ENCODE measurements at places on chromosomes 3 and 15. TPM values are rescaled to one million over a fixed set of nuclear protein-coding genes. Genes with fewer than 3 reads are reported as not detected.

The TXNRD3 gene
- total RNA-seq = 5.0 TPM

The FAM162A gene
- total RNA-seq = 202 TPM

The MKRN3 gene
- 1.6 TPM for total RNA-seq

The TRIP4 gene
- 15.9 TPM for total RNA-seq

The ZNF609 gene
- total RNA-seq = 37.2 TPM

The MCTP2 gene
- total RNA-seq = 18.3 TPM

The NR2C2 gene
- 47.4 TPM for total RNA-seq

- DNase-seq = no peak
- H3K27ac ChIP-seq = no peak overlapping the region
- no peaks in the 10 kb centered on the region for H3K36me3 ChIP-seq
Measured at GRCh38 chr3:139647866-139648435, 29.8 kb downstream of the NMNAT3 start.

GRCh38 chr3:64242435-64242834, 17.2 kb upstream of the PRICKLE2 start:
- no peak for DNase-seq
- peaks cover 7% of the 10 kb centered on the region for H3K27me3 ChIP-seq
- H3K4me3 ChIP-seq = no peak overlapping the region
- no peak overlapping the region for H3K27ac ChIP-seq
- no peaks in the 10 kb centered on the region for H3K4me1 ChIP-seq

DNA sequence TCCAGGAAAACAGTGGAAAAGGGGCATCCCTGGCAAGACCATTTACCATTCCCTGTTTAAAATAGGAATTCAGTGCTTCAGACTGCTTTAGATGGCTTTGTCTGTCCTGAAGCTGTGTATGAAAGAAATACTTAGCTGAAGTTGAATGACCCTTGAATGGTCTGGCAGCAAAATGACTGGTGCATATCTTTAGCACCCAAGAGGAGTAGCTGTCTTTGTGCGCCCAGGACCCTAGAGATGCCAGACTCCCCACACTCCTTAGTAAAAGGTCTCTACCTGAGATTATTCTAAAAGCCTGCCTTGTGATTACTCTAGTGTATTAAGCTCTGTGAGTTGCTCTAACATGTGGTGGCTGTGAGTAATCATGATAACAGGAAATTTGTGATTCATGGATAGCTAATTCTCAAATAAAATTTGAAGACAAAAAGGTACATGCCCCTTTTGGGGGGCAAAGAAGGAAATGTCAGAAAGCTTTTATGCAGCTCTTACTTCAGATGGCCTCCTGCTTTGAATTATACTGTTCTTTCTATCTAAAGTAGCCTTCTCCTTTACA, 3.2 kb downstream of the MAPKBP1 start:
- peaks cover 72% of the 10 kb centered on the region for H3K4me1 ChIP-seq
- H3K36me3 ChIP-seq = peaks cover 1% of the 10 kb centered on the region
- no peaks in the 10 kb centered on the region for H3K27me3 ChIP-seq
- no peak overlapping the region for H3K4me3 ChIP-seq

GRCh38 chr3:31405515-31405914, 127.2 kb upstream of the STT3B start:
- DNase-seq = no peak
- peaks cover 10% of the 10 kb centered on the region for H3K4me1 ChIP-seq
- H3K4me3 ChIP-seq = no peak overlapping the region
- no peak overlapping the region for H3K27ac ChIP-seq
- H3K27me3 ChIP-seq = no peaks in the 10 kb centered on the region

- no peak overlapping the region for H3K4me3 ChIP-seq
- H3K27me3 ChIP-seq = no peaks in the 10 kb centered on the region
- H3K27ac ChIP-seq = no peak overlapping the region
- DNase-seq = no peak
- peaks cover 5% of the 10 kb centered on the region for H3K4me1 ChIP-seq
- peaks cover 11% of the 10 kb centered on the region for H3K36me3 ChIP-seq
Measured at GRCh38 chr3:102038477-102039142, 189.3 kb downstream of the NFKBIZ start.

- no peak for DNase-seq
- H3K27me3 ChIP-seq = peaks cover 7% of the 10 kb centered on the region
- H3K36me3 ChIP-seq = no peaks in the 10 kb centered on the region
Measured at GRCh38 chr3:72331076-72331475, 517.2 kb downstream of the SHQ1 start.

GRCh38 chr3:52696830-52697631, 8.6 kb downstream of the GLT8D1 start:
- H3K4me1 ChIP-seq = peaks cover 37% of the 10 kb centered on the region
- H3K4me3 ChIP-seq = no peak overlapping the region
- peaks cover 45% of the 10 kb centered on the region for H3K36me3 ChIP-seq
- no peaks in the 10 kb centered on the region for H3K27me3 ChIP-seq

DNA sequence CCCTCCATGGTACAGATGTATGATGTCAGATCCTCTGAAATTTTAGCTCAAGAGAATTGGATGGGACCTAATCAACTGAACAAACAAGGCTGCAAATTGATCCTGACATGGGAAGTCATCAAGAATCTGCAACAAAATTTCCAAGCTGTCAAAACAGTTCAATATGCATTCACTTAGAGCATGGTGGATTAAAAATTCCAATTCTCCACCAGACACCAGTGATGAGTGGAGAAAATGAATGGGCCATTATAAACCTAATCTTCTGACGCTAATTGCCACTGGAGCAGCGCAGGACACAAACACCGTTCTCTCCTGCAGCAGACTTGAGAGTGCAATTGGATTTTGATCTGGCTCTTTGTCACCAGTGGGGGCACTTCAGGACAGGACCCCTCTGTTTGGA, 94.2 kb downstream of the MINAR1 start:
- H3K27me3 ChIP-seq = peaks cover 6% of the 10 kb centered on the region
- H3K36me3 ChIP-seq = no peaks in the 10 kb centered on the region
- H3K27ac ChIP-seq = no peak overlapping the region
- H3K4me3 ChIP-seq = no peak overlapping the region
- DNase-seq = no peak
- no peaks in the 10 kb centered on the region for H3K4me1 ChIP-seq

- DNase-seq = peak; percentile 49
- H3K27ac ChIP-seq = no peak overlapping the region
- H3K27me3 ChIP-seq = peaks cover 9% of the 10 kb centered on the region
- H3K4me3 ChIP-seq = no peak overlapping the region
Measured at GRCh38 chr3:138371070-138371965, 22.9 kb downstream of the MRAS start.

DNA sequence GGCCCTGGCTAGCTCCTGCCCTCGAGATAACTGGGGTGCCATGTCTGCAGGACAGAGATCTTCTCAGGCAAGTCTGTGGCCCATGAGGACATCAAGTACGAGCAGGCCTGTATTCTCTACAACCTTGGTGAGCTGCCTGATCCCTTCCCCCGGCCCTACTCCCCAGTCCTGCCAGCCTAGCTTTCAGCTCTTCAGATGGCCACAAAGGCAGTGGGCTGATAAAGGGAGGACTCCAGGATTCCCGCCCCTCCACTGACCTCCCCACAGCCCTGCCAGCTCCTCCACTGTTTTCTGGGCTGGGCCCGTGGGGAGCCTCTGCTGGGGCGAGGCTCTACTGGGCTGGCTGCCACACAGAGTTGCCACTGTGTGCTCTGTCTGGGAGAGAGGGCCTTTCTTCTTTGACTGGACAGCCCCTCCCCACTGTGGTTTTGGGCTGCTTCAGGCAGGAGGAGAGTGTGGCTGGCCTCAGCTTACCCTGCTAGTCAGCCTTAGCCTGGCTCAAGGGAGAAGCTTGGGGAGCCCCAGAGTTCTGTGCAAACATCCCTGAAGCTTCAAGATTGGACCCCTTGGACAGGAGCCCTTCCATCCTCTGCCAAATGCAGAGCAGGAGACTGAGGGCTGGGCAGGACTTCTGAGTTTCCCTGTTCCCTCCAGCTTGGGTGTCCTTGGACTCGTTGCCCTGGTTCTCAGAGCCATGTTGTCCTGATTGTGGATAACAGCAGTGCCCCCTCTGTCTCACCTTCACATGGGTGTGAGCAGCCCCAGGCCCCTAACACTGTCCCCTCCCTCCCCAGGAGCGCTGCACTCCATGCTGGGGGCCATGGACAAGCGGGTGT, 24.4 kb downstream of the PTPN23 start:
- H3K36me3 ChIP-seq = peaks cover 4% of the 10 kb centered on the region
- H3K27me3 ChIP-seq = no peaks in the 10 kb centered on the region
- H3K27ac ChIP-seq = no peak overlapping the region
- no peak overlapping the region for H3K4me3 ChIP-seq
- DNase-seq = no peak

DNA sequence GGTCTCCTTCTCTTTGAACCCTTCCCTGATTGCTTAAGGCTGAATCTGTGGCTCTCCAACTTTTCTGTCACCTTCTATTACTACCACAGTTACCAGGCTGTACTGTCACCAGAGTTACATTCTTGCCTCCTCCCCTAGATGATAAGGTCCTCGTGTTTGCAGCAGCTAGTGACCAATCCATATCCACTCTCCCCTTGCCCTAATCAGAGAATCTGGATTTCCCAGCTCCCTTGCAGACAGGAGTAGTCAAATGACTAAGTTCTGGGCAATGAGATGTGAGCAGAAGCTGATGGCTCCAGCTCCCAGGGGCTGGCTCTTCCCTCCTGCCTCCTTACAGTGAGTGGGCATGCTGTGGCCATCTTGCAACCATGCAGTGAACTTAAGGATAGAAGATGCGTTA, 95.4 kb upstream of the VGLL4 start:
- H3K36me3 ChIP-seq = no peaks in the 10 kb centered on the region
- DNase-seq = no peak

DNA sequence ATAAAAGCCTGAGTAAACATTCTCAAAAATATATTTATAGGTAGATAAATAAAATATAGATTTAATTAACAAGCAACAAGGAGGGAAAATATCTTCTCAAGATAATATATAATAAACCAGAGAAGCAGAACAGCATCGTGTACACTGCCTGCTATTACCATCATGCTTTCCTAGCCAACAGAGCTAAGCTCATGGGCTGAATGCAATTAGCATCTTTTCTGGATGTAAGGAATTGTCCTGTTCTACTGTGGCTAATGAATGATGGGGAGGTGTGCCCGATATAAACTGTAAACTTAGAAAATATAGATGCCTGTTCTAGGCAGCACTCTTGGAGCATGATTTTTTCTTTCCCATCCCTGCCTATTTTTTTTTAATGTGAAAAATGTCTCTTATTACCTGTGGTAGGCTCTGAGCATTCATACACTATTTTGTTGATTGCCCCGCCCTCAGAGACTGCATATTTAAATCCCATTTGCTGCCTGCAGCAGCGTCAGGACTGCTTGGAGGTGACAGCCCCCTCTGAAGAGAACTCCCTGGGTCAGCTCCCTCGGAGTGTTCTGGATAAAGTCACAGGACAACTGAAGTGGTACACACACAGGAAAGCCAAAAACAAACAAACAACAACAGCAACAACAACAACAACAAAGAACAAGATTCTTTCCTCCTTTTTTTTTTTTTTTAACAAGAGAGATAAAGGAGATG, 312.3 kb downstream of the SATB1 start:
- DNase-seq = no peak
- H3K27me3 ChIP-seq = no peaks in the 10 kb centered on the region
- no peak overlapping the region for H3K27ac ChIP-seq
- H3K36me3 ChIP-seq = no peaks in the 10 kb centered on the region
- no peak overlapping the region for H3K4me3 ChIP-seq

GRCh38 chr3:42369304-42369703, 41.1 kb downstream of the LYZL4 start:
- H3K36me3 ChIP-seq = no peaks in the 10 kb centered on the region
- H3K4me3 ChIP-seq = no peak overlapping the region
- no peaks in the 10 kb centered on the region for H3K4me1 ChIP-seq
- DNase-seq = peak; percentile 11

DNA sequence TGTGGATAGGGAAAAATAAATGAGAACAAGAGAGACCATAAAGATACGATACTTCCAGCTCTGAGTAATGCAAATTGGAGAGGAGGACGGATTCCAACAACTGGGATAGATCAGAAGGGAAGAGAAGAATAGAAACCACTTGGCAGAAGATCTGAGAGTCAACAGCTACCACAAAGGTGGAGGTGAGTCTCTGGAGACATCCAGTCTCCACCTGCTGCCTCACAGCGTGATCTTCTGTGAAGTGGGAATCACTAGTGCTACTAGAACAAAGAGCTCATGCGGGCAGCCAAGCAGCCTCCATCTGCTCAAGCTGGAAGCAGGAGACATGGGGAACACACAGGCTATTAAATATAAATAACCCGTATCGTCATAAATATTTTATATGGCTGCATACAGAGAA, 558.5 kb upstream of the CFAP20DC start:
- no peaks in the 10 kb centered on the region for H3K27me3 ChIP-seq
- no peak overlapping the region for H3K4me3 ChIP-seq
- H3K4me1 ChIP-seq = no peaks in the 10 kb centered on the region
- H3K27ac ChIP-seq = no peak overlapping the region
- DNase-seq = no peak

DNA sequence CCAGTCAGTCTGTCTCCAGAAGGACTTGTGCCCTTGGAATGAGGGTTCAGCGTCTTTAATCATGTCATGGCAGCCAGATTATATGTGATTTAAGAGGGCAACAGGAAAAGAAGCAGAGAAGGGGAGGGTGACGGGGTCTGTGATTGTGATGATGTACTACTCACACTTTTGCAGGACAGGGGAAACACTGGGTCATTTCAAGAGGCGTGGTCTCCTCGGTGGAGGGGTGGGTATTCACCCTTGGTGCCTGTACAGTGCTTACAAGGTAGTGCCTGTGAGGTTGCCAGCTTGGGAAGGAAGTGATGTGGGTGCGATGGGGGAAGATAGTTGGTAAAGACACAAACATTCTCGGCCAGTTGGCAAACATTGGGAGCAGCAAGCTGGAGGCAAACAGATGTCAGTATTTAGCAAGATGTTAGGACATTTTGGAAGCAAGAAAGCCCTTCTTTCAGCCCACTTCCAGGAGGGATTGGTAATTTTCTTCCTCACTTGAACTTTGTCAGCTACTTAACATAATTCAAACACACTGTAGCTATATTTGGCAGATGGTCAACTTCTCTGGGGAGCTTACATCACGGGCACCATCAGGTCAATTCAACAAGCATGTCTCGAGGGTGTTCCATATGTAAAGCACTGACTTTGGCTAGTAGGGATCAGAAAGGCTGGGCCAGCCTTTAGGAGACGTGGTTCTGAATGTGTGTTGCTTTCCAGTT, 71.4 kb upstream of the ROPN1 start:
- H3K36me3 ChIP-seq = no peaks in the 10 kb centered on the region
- no peak overlapping the region for H3K4me3 ChIP-seq
- no peaks in the 10 kb centered on the region for H3K4me1 ChIP-seq
- no peak for DNase-seq
- peaks cover 4% of the 10 kb centered on the region for H3K27me3 ChIP-seq

DNA sequence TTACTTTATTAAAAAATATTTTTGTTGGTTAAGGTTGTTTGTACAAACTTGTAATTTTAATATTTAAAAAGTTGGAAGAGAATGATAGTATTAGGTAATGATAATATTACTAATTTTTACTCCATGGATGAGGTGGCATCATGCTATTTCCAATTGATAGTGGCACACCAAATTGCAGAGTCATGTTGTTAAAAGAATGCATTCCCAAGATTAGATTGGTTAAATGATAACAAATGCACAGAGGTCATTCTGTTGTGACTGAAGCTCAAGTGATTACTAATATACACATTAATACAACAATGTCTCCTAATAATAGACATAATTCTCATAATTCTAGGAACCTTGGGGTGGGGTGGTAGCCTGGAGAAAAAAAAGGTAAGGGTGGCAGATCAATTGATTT, 73.2 kb upstream of the ZBED2 start:
- H3K4me1 ChIP-seq = peaks cover 78% of the 10 kb centered on the region
- no peaks in the 10 kb centered on the region for H3K27me3 ChIP-seq

All from activated CD8-positive, alpha-beta T cell treated with anti-CD3 and anti-CD28 coated beads for 36 hours (primary cell).